Left lung (tissue), 14 donors: ENCODE measurements at places on chromosomes 2 and 18. TPM values are rescaled to one million over a fixed set of nuclear protein-coding genes. Genes with fewer than 3 reads are reported as not detected.

DNA sequence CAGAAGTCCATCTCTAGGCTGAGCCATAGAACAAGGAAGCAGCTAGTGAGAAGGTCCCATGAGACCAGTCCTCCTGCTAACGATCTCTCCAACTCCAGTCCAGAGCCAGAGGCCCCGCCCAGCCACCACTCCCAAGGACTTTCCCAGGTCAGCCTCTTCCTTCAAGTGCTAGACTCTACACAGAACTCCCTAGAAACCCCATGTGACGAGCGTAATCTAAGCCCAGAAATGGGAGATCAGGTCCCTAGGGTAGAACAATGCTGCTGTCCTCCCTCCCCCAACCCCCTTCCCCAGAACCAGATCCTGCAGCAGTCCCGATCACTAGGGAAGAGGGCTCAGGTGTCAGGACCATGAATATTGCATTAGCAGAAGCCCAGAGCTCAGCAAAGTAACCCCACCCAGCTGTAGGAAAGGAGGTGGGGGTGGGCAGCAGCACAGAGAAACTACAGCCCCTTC, 6.9 kb downstream of the DCTN1 start:
- peak; percentile 7 for DNase-seq

GRCh38 chr18:40867459-40867858, 1087.6 kb upstream of the PIK3C3 start:
- DNase-seq, result no peak

Gene GALR1
- 0.48 TPM for polyA plus RNA-seq

Gene GCG
- polyA plus RNA-seq, result 0.15 TPM

- no peak for DNase-seq
Observed at GRCh38 chr2:37287966-37288365, 36.7 kb downstream of the PRKD3 start.

DNA sequence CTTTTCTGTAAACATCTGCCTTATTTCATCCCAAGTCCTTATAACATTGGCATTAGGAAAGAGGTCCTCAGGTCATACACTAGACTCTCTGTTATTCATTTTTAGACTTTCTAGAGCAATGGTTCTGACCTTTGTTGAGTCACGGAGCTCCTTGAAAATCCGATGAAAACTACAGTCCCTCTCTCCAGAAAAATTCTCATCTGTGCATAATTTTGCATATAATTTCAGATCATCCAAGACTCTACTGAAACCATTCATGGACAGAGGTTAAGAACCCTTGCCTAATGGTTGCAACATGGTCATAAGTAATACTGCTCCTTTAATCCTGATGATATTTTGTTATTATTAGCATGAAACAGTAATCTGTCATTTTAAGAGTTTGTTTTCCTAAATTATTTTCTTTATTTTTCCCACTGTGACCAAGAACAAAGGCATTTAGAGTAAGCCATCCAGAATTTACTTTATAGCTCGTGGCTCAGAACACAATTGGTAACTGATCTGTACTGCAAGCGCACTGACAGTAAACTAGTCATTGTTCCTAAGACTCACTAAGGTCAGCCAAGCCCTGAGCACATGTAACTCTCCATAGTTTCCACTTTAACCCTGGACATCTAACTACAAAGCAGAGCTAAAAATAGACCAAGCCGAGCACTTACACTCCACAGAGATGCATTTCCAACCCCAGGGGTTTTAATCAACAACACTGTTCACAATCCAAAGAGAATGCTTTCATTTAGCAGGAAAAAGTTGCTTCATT, 8.4 kb downstream of the MYOM1 start:
- no peak for DNase-seq

DNA sequence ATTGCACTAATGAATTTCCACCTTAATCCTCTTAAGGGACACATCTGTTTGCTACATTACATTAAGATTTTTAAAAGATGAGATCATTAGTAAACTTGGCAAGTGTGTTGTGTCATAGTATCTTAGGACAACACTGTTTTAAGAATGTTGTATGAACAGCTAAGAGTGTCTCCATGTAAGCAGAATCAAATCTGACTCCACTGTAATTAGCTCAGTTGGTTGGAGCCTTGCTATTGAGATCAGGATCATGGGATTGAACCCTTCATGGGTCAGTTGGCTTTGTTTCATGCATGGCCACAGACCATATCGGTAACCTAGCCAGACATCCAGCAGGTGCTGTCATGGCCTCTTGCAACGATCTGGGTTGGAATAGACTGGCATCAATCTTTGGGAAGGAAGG, 5.2 kb downstream of the FHOD3 start:
- DNase-seq, result no peak

DNA sequence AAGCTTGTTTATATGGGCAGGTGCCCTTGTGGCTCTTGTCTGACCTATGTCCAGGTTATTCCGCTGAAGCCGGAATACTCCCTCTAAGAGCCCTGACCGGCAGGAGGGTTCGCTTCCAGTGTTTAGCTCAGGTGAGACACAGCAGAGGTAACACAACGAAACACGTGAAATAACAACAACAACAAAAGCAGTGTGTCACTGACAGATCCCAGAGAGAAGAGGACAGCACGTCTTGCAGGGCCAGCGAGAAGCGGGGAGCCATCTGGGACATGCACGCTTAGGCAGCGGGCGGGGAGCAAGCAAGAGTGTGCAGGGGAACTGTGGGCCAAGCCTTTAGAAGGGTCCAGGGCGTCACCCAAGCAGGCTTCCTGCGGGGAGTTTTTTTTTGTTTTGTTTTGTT, 17.1 kb upstream of the ZDBF2 start:
- no peak for DNase-seq

DNA sequence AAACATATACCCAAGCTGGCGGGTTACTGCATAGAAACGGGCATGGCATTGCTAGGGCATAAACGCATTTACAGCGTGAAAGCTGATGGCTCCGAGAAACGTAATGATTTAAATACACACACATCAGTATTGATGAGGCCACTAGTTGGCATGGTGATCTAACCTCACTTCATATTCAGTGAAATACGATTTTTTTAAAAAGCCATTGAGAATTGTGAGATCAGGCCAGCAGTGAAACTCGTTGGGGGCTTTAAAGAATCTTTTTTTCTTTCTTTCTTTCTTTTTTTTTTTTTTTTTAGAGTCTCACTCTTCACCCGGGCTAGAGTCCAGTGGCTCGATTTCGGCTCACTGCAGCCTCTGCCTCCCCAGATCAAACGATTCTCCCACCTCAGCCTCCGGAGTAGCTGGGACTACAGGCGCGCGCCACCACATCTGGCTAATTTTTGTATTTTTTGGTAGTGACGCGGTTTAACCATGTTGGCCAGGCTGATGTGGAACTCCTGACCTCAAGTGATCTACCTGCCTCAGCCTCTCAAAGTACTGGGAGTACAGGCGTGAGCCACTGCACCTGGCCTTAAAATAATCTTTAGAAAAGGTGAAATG, 2.4 kb upstream of the SMAD7 start:
- DNase-seq, result no peak

DNA sequence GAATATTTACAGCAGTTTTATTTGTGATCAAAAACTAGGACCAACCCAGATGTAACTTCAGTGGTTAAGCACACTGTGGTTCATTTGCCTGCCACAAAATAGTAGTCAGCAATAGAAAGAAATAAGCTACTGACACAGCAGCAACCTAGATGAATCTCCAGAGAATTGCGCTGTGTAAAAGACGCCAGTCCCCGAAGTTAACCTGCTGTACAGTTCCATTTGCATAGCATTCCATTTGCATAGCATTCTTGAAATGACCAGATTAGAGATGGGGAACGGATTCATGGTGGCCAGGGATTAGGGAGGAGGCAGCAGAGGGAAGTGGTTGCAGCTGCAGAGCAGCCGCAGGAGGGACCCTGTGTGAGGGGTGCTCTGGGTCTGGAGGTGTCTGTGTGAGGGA, 39.3 kb upstream of the NFATC1 start:
- DNase-seq, result no peak

Gene CNGA3
- 0.04 TPM for polyA plus RNA-seq

DNA sequence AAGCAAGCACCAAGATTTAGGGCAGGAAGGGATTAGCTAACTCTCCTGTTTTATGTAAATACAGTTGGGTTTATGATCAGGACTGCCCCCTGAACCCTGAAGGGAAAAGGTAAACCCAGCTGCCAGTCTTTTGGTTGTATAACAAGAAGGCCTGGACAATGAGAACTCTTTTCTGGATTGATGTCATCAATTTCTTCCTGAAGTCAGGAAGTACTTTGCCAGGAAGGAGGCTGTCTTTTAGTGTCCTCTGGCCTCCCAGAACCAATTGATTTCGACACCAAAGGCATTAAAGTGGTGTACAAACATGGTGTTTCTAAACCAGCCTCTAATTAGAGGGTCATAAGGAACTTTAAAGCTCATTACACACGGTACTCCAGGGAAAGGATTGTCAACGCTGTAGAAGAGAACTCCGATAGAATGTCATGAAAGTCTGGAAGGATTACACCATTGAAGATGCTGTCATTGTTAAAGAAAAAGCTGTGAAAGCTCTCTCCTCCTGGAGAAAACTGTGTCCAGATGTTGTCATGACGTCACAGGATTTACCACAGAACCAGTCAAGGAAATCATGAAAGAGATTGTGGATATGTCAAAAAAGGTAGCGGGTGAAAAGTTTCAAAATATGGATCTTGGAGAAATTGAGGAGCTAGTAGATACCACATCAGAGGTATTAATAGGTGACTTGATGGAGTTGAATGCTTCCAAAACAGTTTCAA, 78.8 kb downstream of the ANKRD12 start:
- DNase-seq, result no peak

DNA sequence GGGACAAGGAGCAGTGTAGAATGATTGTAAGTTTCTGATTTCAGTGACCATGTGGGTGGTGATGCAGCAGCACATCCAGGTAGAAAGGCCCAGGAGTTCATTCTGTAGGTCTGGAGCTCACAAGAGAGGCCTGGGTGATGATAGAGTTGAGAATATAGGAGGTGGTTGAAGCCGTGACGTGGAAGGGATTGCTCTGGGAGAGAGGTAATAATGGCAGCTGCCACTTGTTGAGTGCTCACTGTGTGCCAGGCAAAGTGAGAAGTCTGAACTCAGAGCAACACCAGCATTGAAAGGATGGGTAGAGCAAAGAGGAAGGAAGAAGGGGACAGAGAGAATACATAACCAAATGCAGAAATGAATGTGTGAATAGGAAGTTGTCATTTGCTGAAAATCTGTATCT, 3.3 kb downstream of the TTLL4 start:
- no peak for DNase-seq

DNA sequence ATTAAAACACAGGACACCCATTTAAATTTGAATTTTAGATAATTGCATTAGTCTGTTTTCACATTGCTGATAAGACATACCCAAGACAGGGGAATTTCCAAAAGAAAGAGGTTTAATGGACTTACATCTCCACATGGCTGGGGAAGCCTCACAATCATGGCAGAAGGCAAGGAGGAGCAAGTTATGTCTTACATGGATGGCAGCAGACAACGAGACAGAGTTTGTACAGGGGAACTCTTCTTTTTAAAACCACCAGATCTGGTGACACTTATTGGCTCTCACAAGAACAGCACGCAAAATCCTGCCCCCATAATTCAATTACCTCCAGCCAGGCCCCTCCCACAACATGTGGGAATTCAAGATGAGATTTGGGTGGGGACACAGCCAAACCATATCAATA, 79.8 kb upstream of the SMAD2 start:
- DNase-seq, result no peak

- no peak for DNase-seq
Observed at GRCh38 chr2:230913406-230914143, 11.5 kb downstream of the GPR55 start.

Gene KIAA2012
- 1.5 TPM for polyA plus RNA-seq

Gene HRH4
- not detected for polyA plus RNA-seq

GRCh38 chr2:181792906-181793305, 98.6 kb upstream of the ITPRID2 start:
- DNase-seq, result no peak

Gene COLEC12
- polyA plus RNA-seq, result 108 TPM

DNA sequence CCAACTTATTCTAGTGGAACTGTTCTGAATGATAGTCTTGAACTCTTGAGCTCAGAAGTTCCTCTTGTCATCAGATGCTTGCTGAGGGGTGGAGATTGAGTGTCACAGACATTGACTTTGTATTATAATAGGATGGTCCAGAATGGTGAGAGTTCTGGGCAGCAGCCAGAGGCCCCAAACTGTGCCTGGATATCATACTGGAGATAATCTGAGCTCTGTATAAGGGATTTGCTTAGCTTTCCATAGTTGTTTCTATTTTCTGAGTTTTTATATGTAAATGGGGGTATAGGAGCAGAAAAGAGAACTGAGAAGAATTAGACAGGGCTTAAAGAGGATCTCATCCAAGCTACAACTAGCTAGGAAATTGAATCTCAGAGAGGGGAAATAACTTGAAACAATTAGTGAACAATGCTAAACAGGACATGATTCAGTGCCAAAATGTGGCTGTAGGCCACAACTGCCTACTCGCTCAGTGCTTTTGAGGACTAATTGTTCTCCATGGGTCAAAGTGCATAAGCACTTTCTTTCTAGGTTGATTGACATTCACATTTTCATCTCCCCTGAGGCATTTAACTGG, 10.1 kb upstream of the LCLAT1 start:
- DNase-seq, result no peak

DNA sequence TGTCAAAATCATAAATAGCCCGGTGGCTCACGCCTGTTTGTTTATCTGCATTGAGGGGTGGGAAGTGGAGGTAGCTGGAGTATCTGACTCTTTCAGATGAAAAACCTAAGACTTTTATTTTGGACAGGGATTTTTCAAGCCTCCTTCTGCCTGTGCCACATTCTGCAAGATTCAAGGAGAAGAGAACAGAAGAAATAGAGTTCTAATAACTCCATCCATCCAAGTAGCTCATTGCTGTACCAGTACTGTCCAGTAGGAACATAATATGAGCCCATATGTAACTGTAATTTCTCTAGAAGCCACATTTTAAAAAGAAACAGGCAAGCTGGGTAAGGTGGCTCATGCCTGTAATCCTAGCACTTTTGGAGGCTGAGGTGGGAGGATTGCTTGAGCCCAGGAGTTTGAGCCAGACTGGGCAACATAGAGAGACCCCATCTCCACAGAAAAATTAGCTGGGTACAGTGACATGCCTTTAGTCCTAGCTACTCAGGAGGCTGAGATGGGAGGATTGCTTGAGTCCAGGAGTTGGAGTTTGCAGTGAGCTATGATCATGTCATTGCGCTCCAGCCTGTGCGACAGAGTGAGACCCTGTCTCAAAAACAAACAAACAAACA, 35.4 kb upstream of the NT5DC4 start:
- DNase-seq, result no peak

DNA sequence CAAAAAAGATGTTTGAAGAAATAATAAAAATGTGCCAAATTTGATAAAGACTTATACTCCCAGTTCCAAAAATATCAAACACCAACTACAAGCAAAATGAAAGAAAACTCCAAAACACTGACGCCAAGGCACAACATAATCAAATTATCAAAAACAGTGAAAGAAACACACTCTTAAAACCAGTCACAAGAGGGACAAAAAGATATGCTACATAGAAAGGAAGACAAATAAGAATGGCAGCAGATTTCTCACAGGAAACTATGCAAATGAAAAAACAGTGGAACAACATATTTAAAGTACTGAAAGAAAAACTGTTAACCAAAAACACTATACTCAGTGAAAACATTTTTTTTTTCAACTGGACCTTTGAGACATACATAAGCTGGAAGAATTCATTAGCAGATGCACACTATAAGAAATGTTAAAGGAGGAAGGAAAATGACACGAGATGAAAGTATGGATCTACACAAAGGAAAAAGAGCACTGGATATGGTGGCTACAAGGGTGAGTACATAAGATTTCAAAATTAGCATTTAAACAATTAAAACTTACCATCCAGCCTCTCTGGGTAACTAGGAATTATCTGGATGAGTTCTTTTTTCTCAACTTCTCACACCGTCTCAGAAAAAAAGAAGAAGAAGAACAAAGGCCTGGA, 94.0 kb upstream of the ACVR1C start:
- no peak for DNase-seq

- no peak for DNase-seq
Observed at GRCh38 chr2:17620280-17620679, 79.8 kb downstream of the VSNL1 start.

- DNase-seq, result no peak
Observed at GRCh38 chr2:144132357-144132756, 387.6 kb downstream of the ZEB2 start.
